8988T (cell line): ENCODE measurements at places on chromosomes 16 and 17.

- DNase-seq, result peak; percentile 83
Measured at GRCh38 chr17:1573932-1574696, 11.5 kb upstream of the PITPNA start.

DNA sequence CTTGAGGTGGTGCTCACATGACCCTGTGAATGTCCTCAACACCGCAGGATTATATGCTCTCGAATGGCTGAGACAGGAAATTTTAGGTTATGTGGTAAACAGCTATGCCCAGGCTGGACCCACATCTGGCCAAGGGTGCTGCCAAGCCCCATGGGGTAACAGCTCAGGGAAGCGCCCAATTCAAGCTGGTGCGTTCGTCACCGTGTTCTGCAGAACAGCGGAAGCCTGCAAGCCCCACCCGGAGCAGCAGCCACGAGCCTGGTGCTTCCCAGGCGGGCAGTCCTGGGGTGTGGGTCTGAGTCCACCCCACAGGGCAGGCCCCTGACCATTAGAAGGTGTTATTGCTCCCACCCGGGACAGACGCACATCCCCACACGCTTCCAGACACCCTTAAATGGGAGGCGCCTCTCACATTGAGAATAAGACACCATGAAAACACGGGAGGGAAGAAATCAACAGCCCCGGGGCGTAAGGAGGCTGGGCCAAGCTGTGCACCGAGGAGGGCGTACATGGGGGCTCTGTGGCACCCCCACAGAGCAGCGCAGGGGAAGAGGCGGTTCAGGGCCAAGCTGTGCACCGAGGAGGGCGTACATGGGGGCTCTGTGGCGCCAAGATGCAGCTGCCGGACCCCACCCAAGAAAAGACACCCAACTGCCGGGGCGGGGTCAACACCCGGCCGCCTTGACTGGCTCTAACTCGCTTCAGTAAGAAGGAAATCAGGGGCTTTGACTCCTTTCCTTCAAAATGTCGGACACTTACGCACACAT, 2.9 kb upstream of the CYBA start:
- no peak for DNase-seq

DNA sequence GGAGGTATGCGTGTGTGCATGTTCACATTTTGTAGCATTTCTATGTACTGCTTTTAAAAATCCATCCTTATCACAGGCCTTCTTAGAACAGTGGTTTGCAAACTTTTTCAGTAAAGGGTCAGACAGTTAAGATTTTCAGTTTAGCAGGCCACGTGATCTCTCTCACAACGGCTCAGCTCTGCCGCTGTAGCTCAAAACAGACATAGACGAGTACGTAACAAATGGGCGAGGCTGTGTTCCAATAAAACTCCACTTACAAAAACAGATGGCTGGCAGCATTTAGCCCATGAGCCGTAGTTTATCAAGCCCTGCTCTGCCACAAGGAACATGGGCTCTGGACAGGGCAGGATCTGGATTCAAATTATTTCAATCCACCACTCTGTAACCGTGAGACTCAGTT, 141.8 kb downstream of the XYLT1 start:
- DNase-seq, result no peak

DNA sequence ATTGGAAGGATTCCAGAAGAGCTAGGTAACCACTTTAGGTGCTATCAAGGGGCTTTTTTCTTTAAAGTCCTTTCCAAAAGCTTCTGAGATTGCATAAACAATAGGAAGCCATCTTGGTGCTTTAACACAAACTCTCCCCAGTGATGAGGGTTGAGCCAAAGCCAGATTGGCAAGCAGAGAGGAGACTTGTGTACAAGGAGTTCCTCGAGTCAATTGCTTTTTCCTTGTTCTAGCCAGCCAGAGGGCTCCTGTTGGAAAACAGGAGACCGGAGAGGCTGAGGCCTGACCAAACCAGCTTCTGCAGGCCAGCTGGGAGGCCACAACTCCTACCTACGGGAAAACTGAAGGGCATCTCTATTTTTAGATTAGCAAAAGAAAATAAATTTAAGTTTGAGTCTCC, 46.5 kb downstream of the MAPT start:
- DNase-seq, result no peak

DNA sequence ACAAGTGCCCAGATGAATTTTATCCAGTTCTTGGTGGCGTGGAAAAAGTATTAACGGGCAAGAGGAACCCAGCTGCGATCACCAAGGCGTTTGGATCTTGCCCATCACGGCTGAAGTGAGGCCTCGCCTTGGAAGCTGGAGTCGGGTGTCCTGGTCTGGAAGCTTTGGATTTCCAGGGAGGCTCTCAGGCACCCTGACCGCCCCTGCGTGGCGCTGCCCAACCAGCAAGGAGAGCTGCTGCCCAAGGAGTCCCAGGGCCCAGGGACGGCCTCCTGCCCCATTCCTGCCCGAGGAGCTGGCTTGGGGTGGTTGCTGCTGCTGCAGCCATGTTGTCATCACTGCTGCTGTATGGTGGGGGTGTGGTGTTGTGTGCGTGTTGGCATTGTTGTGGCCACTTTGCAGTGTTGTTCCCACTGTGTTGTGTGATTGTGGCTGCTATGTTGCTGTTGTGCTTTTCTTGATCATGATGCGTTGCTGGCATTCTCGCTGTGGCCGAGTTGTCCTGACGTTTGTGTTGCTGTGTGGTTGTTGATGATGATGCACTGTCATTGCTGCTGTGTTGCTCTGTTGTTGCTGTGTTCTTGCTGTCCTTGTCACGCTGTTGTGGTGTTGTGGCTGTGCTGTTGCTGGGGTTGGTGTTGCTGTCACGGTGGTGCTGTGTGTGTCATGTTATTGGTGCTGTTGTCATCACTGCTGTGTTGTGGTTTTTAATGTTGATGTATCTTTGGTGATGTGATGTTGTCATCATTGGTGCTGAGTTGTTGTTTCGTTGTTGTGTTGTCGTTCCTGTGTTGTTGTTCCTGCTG, 318.8 kb downstream of the C16orf95 start:
- no peak for DNase-seq

DNA sequence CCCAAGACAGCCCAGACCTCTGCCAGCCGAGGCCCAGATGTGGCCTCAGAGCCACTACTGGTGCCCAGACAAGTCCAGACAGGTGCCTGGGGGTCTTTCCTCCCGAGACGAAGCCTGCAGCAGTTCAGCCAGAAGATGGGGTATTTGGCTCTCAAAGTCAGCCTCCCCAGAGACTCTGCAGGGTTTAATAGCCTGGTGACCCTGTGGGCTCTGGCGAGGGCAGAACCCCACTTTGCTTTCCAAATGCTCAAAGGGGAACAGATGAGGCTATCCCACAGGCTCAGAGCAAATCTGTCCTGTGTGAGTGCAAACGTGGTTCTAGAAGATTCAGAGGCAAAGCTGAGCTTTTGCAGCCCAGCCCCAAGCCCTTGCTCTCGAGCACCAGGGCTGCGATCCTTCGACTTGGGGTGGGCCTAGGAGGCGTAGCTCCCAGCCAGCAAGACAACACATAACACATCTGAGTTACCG, 236.0 kb downstream of the MRTFB start:
- DNase-seq, result no peak

GRCh38 chr16:47990676-47991075, 165.1 kb downstream of the ABCC12 start:
- DNase-seq, result no peak

DNA sequence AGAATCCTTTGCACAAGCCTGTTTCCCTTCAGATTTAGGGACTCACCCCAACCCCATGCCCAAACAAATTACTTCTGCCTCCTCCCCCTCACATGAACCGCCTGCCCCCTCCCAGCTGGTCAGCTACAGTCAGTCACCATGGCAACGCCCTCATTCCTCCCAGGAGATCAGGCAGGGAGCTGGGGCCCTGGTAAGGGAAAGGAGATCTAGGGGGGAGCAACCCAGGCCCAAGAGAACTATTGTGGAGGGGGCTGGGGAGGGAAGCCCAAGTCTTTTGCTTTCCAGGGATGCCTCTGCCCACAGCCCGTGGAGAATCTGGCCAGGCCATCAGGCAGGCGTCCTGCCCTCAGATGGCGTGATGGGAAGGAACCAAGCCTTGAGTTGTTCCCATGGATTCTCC, 2.8 kb downstream of the FAM171A2 start:
- no peak for DNase-seq

DNA sequence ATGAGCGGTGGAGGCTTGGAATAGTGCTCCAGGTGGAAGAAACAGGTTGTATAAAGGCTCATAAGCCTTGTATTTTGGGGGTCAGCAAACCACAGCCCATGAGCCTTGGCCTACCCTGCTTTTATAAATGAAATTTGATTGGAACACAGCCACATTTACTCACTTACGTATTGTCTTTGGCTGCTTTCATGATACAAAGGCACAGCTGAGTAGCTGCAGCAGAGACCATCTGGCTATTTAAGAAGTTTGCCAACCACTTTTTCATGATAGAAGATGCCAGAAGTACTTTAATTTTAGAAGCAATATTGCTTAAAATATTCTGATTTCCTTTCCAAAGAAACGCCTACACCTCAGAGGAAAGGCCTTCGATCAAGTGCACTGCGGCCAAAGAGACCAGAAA, 73.8 kb downstream of the C17orf58 start:
- no peak for DNase-seq

DNA sequence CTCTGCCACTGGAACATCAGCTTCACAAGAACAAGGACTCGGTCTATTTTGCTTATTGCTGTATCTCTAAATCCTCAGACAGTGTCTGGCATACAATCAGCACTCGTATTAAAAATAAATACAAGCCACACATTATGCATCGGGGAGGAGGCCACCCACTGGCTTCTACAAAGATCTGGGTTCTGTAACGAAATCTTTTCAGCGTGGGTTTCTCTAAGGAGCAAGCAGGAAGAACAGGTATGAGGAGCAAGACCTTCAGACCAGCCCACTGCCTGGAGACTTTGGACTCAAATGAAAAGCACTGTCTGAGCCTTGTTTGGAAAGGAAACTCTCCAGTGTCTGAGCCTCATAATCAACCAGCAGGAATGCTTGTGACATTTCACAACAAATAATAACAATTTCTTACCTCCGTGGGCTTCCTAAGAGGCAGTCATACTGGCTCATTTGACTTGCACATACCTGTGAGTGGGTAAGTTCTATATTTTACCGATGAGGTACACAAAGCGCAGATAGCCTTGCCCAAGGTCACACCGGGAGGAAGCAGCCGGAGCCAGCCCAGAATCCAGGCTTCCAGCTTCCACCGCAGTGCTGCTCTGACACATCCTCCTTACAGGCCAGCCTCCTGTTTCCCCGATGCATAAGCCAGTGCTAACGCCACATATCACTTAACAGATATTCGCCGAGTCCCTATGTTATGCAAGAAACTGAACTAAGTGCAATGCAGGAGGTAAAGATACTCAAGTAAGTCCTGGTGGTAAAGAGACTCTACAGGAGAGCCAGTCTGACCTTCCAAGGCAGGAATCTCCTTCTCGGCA, 118.6 kb upstream of the TNRC6C start:
- no peak for DNase-seq

- DNase-seq, result no peak
Measured at GRCh38 chr17:57433452-57433851, 177.1 kb downstream of the MSI2 start.

DNA sequence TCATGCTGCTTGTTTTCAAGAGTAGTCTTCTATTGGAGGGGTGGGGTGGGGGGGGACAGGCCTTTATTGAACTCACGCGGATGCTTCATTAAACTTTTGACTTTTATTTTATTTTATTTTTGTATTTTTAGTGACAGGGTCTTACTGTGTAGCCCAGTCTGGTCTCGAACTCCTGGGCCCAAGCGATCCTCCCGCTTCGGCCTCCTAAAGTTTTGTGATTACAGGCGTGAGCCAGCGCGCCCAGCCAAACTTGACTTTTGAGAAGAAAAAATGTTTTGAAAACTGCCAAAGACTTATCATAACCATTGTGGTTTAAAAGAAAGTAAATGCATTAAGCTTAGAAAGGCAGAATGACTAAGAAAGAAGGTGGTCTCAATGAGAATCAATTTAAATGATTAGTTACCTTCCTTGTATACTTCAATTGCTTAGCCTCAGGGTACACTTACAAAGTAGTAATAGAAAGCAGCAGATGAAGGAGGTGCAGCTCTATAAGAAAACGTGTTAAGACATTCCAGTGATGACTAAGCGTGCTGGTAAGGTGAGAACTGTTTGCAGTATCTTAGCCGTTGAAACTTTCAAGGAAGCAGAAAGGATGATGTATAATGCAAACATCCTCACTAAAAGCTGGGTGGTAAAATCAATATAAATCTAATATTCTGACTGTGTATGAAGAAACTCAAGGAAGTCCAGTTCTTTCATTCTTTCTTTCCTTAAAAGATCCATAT, 1.2 kb downstream of the AP2B1 start:
- no peak for DNase-seq

DNA sequence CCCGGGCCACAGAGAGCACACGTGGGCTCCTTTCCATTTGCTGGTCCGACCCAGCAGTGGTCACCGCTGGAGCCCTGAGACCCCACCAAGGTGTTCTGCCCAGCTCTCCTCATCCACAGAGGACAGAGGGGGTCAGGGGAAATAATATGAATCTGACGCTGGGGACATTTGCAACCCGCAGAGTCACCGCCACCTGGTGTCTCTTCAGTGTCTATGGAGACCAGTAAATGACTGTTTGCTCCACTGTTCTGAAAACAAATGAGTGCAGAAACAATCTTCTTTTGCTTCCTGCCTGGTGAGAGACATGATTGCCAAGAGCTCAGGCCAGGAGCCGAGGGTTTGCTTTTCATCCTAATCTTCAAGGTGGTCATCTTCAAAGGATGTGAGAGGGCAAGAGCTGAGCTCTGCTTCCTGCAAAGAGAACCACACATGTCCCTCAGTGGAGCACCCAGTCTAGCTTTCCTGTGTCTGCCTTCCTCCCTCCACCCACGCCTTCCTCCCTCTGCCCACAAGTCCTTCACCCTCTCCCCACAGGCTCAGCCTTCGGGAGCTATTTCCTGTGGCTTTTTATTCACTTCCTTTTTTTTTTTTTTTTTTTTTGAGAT, 14.7 kb upstream of the KLHDC4 start:
- DNase-seq, result no peak

- DNase-seq, result no peak
Measured at GRCh38 chr17:82297280-82297713, 20.1 kb downstream of the CD7 start.

DNA sequence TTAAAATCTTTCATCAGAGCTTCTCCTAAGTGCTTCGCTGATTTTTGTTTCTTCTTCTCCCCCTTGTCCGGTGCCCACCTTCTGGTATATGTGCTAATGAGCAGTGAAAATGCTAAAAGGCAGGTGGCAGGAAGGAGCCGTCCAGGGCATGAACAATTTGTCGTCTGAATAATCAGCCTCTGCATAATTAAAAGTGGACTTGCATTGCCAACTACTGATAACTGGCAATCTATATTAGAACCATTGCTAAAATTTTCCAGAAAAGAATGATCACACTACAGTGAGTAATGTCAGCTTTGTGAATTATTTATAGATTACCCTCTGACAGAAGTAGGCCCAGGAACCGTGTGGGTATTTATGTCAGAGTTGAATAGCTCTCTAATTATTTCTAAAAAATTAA, 28.1 kb downstream of the SERPINF1 start:
- no peak for DNase-seq

DNA sequence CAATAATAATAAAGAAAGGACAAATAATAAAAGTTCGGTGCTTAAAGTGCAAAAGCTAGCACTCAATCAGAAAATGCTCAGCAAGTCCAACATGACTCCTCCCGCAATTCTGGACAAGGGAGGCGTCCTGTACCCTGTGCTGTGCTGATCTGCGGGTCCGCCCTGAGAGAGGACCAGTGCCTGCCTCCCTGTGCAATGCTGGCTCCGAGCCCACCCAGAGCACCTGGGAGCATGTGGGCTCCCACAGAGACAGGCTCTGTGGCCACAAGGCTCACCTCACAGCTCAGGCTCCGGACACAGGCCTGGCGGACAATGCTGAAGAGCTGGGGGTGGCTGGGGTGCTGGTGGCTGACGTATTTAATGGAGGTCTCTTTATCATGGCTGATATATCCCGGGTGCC, 11.1 kb downstream of the FLCN start:
- no peak for DNase-seq

- DNase-seq, result no peak
Measured at GRCh38 chr17:75731716-75732498, 10.6 kb downstream of the ITGB4 start.
